ENCODE measurements at places on chromosomes 2 and 18. TPM values are rescaled to one million over a fixed set of nuclear protein-coding genes. Genes with fewer than 3 reads are reported as not detected.

DNA sequence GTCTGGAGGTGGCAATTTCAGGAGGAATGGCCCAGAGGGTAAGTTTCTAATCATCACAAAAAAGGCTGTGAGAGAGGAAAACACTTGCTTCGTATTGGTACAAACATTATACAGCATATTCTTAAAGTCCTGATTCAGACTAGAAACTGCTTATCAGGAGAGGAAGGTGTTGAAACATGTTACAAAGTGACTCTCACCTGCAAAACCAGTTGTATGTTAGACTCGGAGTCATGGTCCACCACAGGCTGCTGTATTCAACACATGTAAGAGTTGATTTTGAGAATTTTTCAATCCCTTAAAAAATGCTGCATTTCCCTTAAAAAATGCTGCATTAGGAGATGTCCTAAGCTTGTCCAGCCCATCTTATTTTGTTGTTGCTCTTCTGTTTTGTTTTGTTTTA, 61.5 kb downstream of the MBP start:
- DNase-seq: no peak

The SCYGR4 gene
- not detected for total RNA-seq

The PASK gene
- total RNA-seq: 24.4 TPM

DNA sequence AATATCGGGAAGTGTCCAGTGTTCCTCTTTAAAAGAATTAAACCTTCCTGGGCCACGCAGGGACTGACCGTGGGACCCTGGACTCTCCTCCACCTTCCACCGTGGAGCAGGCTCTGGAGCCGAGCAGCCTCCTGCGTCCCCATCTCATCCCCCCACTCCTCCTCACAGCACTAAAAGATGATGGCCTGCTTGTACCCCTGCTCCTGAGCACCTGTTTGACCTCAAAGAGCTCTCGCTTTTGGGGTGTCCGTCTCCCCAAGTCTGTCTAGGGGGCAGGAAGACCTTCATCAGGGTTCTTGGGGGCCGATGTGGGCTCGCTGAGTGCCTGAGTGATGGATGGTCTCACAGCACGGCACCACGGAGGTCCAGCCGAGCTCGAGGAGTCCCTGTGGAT, 1.2 kb upstream of the SDC1 start:
- DNase-seq: no peak

The CD8B2 gene
- total RNA-seq: not detected

- no peak for DNase-seq
These were observed 21.0 kb upstream of the EDAR start for GRCh38 chr2:109009920-109010610.

DNA sequence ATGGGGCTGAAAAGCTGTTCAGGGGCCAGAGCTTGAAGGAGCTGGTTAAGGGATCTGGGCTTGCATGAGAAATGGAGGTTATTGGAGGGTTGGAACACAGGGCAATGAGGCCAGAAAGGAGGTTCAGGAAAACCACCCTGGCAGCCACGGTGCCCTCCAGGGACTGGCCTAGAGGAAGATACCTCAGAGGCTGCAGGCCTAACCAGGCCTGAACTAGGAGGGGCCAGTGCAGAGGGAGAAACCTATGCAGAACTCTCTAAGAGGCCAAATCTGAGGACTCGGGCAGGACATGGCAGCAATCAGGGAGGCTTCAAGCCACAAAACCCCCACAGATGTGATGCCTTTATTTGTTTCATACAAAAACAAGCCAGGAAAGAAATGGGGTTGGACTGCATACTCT, 66.8 kb downstream of the BIN1 start:
- DNase-seq: no peak

GRCh38 chr2:150107816-150108215, 379.7 kb downstream of the RND3 start:
- no peak for DNase-seq

- no peak for DNase-seq
These were observed 14.2 kb upstream of the PTPN4 start for GRCh38 chr2:119745566-119745965.

GRCh38 chr2:201432038-201432620, 19.1 kb downstream of the TRAK2 start:
- no peak for DNase-seq

The CD28 gene
- total RNA-seq: not detected

DNA sequence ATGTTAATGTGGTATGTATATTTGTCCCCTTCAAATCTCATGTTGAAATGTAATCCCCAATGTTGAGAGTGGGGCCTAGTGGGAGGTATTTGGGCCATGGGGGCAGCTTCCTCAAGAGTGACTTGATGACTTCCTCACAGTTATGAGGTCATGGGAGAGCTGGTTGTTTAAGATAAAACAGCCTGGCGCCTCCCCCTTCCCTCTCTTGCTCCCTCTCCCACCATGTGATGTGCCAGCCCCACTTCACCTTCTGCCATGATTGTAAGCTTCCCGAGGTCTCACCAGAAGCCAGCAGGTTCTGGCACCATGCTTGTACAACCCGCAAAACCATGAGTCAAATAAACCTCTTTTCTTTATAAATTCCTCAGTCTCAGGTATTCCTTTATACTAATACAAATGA, 258.3 kb upstream of the POU3F3 start:
- no peak for DNase-seq

- no peak for DNase-seq
These were observed 4.0 kb upstream of the ZNF516 start for GRCh38 chr18:76499021-76499420.

The WDR75 gene
- total RNA-seq: 41.4 TPM

The RBM44 gene
- total RNA-seq: 1.3 TPM

- DNase-seq: no peak
These were observed 79.9 kb upstream of the FSIP2 start for GRCh38 chr2:185658750-185659149.

The TMEM17 gene
- 0.91 TPM for total RNA-seq

DNA sequence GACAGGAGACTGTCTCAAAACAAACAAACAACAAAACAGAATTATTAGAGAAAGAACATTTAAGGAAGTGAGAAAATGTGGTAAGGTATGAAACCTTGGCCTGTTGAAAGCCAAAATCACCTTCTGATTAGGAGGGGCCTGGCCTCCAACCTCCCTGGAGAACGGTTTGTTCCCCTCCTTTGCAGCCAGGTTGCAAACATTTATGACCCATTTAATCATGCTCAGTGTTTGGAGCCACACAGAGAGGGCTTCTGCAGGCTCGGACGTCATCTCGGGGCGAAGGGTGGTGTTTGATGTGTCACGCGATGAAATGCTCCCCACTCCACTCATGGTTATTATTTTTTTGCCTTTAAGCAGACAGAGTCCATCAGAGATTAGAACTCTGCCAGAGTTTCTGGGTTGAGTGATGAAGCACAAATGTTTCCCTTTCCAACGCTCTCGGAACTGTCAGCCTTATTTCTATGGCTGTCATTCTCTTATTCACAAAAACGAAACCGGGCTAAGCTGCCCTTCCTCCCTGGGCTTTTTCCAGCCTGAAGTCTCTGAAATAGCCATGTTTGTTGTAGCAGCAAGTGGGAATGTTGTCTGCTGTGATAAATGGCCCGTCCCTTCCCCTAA, 33.6 kb upstream of the ROCK2 start:
- no peak for DNase-seq

Measured in glutamatergic neuron (in vitro differentiated cells).